ENCODE measurements at places on chromosomes 11 and 22.
A peak's percentile ranks its signal among the peaks of the same experiment; 100 is the strongest.

- DNase-seq, result no peak
Measured at GRCh38 chr11:22084056-22084455, 108.8 kb upstream of the ANO5 start.

DNA sequence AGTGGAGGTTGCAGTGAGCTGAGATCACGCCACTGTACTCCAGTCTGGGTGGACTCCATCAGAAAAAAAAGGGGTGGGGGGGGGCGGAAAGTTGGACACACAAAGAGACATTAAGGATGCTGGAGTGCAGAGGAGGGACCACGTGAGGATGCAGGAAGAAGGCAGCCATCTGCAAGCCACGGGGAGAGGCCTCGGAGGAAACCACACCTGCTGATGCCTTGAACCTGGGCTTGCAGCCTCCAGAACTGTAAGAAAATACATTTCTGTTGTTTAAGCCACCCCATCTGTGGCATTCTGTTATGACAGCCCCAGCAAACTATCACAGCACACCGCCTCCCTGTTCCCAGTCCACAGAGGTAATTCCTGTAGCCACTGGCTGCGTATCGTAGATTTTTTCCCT is 9.2 kb upstream of the STIP1 start:
- DNase-seq, result no peak

- peak; percentile 89 for DNase-seq
Measured at GRCh38 chr11:28049338-28050216, 58.4 kb downstream of the KIF18A start.

DNA sequence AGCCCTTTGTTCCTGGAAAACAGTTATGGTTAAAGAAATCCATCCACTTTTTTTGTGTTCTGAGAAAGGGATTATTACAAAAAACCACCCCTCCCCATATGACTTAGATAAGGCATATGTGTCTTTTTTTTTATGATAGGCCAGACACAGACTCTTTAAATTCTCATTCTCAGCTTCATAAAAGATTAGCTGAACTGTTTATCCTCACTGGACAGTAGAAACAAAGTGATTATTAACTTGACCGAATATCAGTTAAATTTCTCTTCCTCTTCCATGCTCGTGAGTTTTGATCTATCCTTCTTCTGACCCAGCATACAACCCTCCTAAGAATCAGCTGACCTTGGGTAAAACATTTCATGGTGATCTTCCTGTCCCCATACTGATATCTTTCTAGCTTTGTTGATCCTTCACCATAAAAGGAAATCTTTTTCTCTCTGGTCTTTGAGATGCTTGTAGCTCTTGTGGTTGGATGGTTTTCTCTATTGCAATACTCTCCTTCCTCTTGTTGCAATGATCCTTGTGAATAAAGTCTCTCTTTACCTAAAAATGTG is 26.2 kb downstream of the OR2AG2 start:
- no peak for DNase-seq

- DNase-seq, result peak; percentile 78
Measured at GRCh38 chr11:94201004-94201465, 72.4 kb downstream of the PANX1 start.

Measured in fibroblast of upper back skin (primary cell).